ENCODE measurements at places on chromosomes 16 and 17.

DNA sequence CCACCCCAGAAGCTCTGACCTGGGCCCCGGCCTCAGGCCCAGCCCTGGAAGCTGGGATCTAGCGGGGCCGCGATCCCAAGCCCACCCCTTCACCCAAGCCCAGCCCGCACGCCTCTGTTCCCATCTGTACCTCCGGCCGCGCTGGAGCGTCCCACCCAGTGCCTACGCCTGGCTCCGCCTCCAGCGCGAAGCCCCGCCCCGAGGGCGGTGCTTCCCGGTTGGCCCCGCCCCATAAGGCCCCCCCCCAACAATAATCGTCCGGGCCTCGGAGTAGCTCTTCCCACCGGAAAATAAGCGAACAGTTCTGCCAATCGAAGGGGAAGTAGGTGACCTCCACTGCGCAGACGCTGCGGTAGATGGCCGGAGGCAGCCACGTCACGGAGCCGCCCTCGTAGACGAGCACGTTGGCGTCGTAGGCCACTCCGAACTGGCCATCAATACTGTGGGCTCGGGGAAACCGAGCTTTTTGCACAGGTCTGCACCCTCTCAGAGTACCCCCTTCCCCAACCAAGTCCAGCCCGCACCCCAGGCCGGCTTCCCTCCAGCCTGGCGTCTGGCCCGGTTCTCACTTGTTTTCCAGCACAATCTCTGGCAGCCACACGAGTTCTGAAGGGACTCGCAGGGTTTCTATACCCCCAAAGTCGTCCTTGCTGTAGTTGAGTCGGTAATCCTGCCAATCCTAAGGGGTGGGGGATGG lies 1.1 kb downstream of the CHRNE start:
- no peak for DNase-seq

DNA sequence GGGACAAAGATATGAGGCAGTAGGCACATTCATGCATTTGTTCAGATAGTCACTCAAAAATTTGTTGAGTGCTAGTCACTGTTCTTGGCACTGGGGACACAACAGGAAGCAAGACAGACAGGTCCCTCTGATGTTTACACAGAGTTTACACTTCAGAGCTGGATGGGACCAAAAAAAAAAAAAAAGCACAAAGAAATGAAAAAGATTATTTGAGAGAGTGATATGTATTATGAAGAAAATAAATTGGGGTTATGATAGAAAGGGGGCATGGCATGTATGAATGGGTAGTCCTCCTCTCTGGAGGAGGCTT lies 3.5 kb upstream of the YPEL2 start:
- no peak for DNase-seq

DNA sequence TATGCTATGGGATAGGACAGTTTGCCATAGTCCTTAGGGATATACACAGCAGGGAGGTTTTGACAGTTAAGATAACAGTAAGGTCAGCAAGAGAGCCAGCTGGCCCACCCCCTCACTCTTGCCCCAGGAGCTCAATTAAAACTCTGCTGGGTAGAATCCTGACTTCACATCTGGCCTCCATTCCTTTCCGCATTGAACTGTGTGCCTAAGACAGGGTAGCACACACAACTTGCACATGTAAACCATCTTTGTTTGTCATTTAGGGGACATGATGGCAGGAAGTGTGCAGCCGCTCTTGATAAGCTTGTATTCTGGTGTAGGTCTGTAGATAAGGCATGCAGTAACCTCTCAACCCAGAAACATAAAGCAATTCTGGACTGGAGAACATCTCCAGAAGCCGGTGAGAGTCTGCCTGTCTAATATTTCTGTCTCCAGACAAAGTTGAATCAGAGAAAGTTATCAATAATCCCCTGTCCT lies 5.2 kb downstream of the MINK1 start:
- no peak for DNase-seq

DNA sequence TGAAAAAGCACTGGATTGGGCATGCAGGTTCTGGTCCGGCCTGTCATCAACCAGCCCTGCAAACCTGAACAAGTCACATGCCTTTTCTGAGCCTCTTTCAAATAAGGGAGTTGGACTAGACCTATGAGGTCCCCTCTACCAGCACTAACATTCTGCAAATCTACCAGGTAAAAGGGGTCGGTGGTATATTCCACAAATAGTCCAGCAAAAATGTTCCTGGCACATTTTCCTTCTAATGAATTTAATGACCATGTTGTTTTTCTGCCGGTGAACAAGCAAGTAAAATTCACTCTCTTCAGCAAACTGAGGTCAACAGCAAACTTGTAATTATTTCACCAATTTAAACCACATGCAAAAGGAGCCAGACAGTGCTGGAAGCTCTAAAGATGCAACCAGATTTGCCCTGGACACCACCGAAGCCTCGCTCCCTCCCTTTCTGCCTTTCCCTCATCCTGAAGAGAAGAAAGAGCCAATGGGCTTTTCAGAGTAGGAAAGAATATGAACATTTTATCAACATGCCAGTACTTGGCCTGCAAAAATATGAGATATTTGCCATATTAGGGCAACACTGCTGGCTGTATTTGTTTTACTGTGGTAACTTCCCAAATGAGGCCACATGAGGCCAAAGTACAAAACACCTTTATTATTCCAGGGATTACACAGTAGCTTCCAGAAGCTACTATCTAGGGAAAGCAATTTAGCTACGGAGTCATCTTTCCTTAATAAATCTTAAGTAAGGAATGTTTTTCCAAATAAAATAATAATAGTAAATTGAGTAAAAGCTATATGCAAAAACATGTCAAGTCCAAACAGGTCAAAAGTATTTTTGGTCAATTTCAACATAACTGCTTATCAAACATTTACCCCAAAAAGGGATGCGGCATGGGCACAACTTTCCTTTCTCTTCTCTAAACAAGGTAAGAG lies 45.0 kb downstream of the USP31 start:
- no peak for DNase-seq

GRCh38 chr17:10875984-10876555 lies 38.2 kb upstream of the PIRT start:
- DNase-seq, result no peak

DNA sequence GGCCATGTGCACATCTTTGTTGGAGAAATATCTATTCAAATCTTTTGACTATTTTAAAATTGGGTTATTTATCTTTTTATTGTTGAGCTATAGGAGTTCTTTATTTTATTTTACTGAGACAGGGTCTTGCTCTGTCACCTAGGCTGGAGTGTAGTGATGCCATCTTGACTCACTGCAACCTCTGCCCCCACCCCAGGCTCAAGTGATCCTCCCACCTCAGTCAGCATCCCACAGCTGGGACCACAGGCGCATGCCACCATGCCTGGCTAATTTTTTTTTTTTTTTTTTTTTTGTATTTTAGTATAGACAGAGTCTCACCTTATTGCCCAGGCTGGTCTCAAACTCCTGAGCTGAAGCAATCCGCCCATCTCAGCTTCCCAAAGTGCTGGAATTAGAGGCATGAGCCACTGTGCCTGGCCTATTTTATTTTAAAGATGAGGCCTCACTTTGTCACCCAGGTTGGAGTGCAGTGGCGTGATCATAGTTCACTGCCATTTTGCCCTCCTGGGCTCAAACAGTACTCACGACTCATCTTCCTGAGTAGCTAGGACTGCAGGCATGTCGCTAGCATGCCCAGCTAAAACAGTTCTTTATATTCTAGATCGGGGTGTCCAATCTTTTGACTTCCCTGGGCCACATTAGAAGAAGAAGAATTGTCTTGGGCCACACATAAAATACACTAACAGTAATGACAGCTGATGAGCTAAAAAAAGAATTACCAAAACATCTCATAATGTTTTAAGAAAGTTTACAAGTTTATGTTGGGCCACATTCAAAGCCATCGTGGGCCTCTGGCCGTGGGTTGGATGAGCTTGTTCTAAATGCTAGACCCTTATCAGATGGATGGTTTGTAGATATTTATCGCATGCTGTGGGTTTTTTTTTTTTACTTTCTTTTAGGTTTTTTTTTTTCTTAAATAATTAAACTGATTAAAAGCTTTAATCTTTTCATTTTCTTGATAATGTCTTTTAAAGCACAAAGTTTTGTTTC lies 13.7 kb downstream of the TENT4B start:
- no peak for DNase-seq

DNA sequence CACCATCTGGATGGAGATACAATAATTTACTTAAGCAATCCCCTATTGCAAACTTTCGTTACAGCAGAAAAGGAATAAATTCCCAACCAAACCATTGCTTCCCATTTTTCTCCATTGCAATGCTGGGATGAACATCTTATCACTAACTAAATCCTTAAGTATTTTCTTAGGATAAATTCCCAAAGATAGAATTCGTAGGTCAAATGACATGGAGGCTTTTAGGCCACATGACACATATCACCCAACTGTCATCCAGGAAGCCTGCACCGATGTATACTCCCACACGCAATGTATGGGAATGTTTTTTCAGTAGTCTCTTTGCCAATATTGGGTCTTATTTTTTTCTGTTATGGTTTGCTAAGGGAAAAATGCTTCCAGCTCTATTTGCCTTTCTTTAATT lies 1.6 kb upstream of the TLCD2 start:
- no peak for DNase-seq

- DNase-seq, result no peak
Observed at GRCh38 chr17:75849724-75850123, 5.4 kb downstream of the WBP2 start.

DNA sequence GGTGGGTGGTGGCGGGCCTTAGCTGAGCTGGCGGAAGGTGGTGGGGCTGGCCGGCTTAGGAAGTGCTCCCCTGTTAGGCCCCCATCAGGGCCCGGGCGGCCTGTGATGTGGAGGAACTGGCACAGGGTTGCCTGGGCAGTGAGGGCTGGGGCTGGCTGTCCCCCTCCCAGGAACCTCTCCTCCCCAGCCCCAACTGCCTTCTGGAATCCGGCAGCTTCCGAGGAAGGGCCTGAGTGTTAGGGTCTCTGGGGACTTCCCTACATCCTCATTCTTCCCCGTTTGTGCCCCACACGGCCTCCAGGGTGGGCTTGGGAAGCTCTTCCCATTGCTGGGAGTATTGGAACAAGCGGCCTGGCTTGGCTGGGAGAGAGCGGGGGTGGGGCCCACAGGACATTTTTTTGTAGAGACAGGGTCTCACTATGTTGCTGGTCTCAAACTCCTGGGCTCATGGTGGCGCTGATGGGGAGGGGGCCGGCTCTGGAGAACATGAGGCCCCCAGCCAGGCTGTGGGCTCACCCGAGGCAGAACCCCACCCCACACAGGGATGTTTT lies 89.9 kb upstream of the CIBAR2 start:
- no peak for DNase-seq

DNA sequence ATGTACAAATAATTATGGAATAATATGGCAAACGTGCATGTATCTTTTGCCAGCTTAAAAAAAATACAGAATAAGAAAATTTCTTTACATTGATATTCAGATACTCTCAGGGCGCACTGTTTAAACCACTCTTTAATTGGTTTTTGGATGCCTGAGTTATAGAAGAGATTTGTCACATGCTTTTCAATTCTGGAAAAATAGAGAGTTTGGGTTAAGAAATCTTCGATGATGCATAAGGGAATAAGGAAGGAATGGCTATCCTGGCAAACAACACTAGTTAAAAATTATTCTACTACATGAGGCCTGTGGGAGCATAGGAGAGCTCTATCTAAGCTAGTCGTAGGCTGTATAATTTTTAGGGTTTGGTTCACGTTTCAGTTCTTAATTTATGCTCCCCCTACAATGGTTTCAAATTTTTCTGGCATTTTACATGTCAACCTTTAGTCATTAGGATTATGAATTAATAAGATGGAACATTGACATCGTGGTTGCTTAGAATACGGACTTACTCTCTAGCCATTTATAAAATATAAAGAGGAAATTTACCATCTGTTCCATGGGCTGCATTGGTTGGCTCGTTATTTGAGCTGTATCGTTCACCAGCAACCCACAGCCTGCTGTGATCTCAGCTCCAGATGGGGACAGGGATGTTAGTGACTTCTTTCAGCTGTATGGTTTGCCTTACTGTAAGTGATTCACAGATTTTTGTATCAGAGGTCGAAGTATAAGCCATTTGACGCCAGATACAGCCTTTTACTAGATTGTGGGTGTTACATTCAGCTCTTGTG lies 15.9 kb downstream of the NARF start:
- DNase-seq, result no peak

DNA sequence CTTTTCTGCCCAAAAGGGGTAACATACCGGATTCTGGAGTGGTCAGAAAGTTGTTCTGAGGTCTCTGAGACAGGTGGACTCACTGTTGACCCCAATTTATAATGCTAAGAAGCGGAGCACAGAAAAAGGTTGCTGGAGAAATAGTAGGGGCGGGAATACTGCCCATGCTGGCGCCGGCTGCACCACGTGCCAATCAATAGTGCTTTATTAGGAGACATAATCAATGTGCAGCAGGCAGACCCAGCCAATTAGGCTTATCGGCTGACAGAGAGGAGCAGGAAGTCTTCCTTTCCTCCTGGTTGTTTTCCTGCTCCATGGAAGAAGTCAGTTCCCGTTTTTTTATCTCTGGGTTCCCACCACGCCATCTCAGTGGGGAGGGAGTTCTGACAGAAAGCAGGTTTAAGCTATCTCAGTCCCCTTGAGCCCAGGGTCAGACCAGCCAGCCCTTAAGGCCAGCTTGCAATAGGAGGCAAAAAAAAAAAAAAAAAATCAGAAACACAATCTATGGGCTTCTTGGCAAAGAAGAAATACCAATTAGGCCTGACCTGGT lies 68.2 kb upstream of the IRX6 start:
- no peak for DNase-seq

DNA sequence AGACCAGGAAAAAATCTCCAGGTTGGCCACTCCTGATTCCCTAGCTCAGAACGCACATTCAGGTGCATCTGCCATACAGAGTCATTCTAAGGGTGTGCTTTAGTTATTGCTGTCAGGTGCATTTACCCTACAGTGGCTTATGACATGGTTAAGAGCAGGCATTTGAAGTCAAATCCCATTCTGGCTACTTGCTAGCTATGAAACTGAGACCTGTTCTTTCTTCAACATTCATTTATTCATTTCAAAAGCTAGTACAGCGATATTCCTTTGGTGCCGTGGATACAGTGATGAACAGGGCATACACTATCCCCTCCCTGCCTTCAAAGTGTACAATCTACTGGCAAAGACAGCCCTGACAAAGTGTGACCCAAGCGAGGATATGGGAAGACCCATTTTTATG lies 508.3 kb downstream of the NPIPA7 start:
- no peak for DNase-seq

DNA sequence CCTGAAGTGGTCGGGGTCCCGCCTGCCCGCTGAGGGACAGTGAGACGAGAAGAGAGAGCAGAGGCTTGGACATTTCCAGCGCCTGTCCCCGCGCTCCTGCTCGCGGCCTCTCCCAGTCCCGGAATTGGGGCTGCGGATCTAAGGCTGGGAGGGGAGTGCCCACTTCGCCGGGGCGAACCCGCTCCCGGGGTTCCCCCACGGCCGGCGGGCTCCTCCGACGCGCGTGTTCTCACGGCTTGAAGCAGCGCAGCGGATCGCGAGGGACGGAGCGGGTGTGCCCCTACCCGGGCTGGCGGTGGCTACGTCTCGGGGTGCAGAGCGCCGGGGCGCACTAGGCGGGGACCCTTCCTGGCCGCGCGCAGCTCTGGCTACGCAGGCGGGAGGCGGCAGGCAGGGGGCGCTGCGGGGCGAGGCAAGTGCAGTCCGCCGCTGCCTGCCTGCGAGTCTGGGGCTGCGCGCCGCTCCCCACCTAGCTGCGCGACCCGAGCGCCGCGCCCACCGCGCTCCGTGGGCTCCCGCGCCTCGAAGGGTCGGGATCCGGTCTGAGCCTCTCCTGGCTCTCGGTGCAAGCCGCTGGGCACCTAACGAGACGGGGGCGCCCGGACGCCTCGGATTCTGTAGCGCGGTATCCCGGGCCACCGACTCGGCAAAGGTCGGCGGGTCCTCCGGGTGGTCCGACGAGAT lies 1.2 kb downstream of the NGFR start:
- DNase-seq, result no peak

- DNase-seq, result no peak
Observed at GRCh38 chr17:4667166-4667565, 25.7 kb upstream of the ALOX15 start.

All from NCI-H2081 treated with DMSO at 0.1 percent for 48 hours (cell line).